PC-9 (cell line): ENCODE measurements at places on chromosomes 5 and 9. TPM values are rescaled to one million over a fixed set of nuclear protein-coding genes. Genes with fewer than 3 reads are reported as not detected.

PFN3 gene
- not detected in 2 replicates for total RNA-seq

- no peaks in the 10 kb centered on the region for H3K4me1 ChIP-seq
- H3K4me3 ChIP-seq = no peak overlapping the region
- peaks cover 62% of the 10 kb centered on the region for H3K27me3 ChIP-seq
- H3K36me3 ChIP-seq = no peaks in the 10 kb centered on the region
Measured at GRCh38 chr9:133709015-133709611, 29.0 kb downstream of the SARDH start.

DNA sequence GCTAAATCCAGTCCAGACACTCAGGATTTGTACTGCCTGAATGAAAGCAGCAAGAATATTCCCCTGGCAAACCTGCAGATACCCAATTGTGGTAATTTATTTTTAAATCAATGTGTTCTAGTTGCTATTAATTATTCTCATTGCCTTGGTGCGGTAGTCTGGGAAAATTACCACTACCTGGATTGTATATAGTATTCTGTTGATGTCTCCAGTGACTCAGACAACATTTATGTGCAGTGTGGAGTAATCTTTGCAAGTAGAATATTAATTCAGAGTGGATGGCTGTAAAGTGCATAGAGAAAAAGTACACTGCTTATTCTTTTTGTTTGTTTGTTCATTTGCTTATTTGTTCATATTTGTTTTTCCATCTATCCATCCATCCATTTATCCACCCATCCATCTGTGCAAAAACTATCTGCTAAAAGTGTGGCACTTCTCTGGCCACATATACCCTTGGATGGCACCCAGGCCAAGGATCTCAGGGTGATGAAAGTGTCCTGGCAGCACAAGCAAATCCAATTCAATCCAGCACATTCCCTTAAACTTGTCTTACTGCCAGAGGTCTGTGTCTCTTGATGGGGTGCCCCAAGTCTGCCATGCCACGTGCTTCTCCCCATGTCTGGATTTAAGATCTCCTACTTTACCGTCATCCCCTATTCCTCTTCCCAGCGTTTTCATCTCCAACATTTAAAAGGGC lies 41.3 kb downstream of the NTRK2 start:
- H3K36me3 ChIP-seq = no peaks in the 10 kb centered on the region
- H3K27ac ChIP-seq = no peak overlapping the region
- DNase-seq = no peak
- no peaks in the 10 kb centered on the region for H3K4me1 ChIP-seq

- no peak for DNase-seq
- no peaks in the 10 kb centered on the region for H3K36me3 ChIP-seq
- no peak overlapping the region for H3K4me3 ChIP-seq
- no peaks in the 10 kb centered on the region for H3K27me3 ChIP-seq
- H3K27ac ChIP-seq = no peak overlapping the region
Measured at GRCh38 chr9:16170119-16170518, 617.3 kb downstream of the CCDC171 start.
